ENCODE measurements at places on chromosomes 1 and 21. TPM values are rescaled to one million over a fixed set of nuclear protein-coding genes. Genes with fewer than 3 reads are reported as not detected.

DNA sequence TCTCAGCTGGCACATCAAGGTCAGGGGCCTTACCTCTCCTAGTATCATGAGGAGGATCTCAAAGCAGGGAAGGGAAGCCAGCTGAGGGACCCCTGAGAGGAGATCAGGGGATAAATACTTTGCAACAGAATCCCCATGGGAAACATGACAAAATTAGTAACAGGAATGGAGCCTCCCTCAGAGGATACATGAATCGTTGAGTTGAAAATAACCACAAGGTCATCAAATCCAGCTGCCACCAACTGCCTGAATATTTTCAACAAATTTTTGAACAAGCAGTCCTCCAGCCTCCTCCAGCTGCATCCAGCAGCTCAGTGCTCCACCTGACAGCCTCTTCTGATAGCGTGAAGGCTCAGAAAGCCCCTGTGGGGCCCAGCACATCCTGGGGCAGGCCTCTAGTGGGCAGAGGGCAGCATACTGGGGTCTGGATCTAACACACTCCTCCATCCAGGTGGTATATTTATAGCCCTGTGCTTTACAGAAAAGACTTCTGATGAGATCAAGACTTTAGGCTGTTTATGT is 404.3 kb downstream of the NTNG1 start:
- H3K27ac ChIP-seq: no peak overlapping the region
- no peak for DNase-seq
- no peak overlapping the region for H3K4me3 ChIP-seq
- no peaks in the 10 kb centered on the region for H3K36me3 ChIP-seq
- peaks cover 4% of the 10 kb centered on the region for H3K27me3 ChIP-seq

DNA sequence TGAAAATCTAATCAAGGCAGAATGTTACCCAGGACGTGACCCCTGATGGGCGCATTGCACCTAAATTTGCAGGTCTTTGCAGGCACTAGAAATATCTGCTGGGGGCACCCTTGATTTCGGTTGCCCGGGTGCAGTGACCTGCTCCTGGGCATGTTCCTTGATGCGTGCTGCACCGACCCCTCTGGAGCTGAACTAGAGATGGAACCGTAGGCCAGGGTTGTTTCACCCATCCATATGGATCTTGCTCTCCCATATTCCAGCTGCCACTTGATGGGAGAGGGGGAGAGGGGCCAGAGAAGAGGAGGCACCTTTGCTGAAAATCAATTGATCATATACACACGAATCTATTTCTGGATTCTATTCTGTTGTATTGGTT is 8.4 kb upstream of the COL18A1 start:
- H3K27me3 ChIP-seq: peaks cover 33% of the 10 kb centered on the region
- peak; percentile 7 for DNase-seq
- H3K4me1 ChIP-seq: no peaks in the 10 kb centered on the region

DNA sequence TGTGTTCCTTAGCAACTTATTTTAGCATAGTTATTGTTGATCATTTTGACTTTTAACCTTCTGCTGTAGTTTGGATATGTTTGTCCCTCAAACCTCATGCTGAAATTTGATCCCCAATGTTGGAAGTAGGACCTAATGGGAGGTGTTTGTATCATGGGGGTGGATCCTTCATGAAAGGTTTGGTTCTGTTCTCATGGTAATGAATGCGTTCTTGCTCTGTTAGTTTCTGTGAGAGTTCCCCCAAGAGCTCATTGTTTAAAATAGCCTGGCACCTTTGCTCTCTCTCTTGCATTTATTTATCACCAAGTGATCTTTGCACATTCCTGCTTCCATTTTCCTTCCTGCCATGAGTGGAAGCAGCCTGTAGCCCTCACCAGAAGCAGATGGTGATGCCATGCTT is 372.1 kb upstream of the VAMP3 start:
- no peaks in the 10 kb centered on the region for H3K4me1 ChIP-seq
- no peak overlapping the region for H3K27ac ChIP-seq
- H3K27me3 ChIP-seq: peaks cover 34% of the 10 kb centered on the region
- no peak for DNase-seq
- H3K4me3 ChIP-seq: no peak overlapping the region
- no peaks in the 10 kb centered on the region for H3K36me3 ChIP-seq

The JAK1 gene
- 213 TPM for total RNA-seq

GRCh38 chr1:12617511-12617900 is 504 bp downstream of the DHRS3 start:
- peaks cover 42% of the 10 kb centered on the region for H3K4me1 ChIP-seq
- peak overlapping the region; percentile 100 for H3K4me3 ChIP-seq
- peak overlapping the region; percentile 100 for H3K27ac ChIP-seq
- peak; percentile 64 for DNase-seq

The USP25 gene
- 73.4 TPM for total RNA-seq
